ENCODE measurements at places on chromosomes 13 and 19. TPM values are rescaled to one million over a fixed set of nuclear protein-coding genes. Genes with fewer than 3 reads are reported as not detected.

DNA sequence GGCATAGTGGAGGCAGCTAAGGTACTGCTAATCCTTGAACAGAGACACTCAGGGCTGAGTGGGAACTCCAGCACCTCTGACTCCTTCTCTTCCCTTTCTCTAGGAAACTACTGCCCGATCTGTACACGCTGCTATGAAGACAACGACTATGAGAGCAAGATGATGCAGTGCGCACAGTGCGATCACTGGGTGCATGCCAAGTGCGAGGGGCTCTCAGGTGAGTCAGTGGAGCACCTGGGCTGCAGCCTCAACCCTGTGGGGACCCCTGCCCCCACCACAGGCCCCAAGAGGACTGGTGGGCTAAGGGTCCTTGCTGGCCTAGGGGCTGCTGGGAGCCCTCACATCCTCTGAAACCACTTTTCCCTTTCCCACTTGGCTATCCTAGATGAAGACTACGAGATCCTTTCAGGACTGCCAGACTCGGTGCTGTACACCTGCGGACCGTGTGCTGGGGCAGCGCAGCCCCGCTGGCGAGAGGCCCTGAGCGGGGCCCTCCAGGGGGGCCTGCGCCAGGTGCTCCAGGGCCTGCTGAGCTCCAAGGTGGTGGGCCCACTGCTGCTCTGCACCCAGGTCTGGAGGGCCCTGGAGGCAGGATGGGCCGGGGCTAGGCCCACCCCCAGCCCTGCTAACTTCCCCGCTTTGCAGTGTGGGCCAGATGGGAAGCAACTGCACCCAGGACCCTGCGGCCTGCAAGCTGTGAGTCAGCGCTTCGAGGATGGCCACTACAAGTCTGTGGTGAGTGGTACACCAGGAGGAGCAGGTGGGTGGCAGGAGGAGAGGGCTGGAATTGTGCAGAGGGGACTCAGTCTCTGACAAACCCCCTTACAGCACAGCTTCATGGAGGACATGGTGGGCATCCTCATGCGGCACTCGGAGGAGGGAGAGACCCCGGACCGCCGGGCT is 9.5 kb downstream of the KMT2B start:
- no peak overlapping the region for H3K4me3 ChIP-seq
- no peaks in the 10 kb centered on the region for H3K4me1 ChIP-seq
- H3K36me3 ChIP-seq = peaks cover 49% of the 10 kb centered on the region
- no peak overlapping the region for H3K27ac ChIP-seq
- H3K27me3 ChIP-seq = no peaks in the 10 kb centered on the region

The REXO1 gene
- 16.9 TPM for total RNA-seq

The LRRC4B gene
- total RNA-seq = 0.49 TPM

DNA sequence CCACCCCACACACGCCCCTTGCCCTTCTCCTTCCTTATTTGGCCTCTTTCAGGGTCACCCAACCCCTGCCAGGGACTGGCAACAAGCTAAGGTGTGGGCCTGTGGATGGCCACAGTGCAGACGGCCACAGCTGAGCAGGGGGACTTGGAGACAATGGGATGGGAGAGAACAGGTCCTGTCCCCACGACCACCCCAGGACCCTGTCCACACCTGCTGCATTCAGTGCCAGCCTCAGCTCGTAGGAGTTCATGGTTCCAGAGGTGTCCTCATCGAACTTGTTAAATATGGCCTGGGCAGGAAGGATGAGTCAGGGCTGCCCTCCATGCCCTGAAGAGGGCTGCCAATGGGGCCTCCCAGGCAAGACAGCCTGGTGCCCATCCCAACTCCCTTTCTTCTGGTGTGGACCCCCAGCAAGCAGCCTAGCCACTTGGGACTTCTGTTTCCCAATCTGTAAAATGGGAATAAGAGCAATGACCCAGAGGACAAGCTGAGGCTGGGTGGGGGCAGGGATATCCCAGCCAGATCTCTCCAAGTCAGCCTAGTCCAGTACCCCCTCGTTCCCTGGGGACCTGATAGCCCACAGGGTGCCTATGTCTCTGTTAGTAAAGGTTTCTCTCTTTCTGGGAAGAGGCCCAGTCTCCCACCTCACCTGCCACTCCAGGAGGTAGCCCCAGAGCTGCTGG is 10.6 kb downstream of the CAPN12 start:
- no peak overlapping the region for H3K4me3 ChIP-seq
- H3K27ac ChIP-seq = peak overlapping the region; percentile 59
- peak; percentile 18 for DNase-seq
- no peaks in the 10 kb centered on the region for H3K27me3 ChIP-seq
- H3K4me1 ChIP-seq = peaks cover 43% of the 10 kb centered on the region

DNA sequence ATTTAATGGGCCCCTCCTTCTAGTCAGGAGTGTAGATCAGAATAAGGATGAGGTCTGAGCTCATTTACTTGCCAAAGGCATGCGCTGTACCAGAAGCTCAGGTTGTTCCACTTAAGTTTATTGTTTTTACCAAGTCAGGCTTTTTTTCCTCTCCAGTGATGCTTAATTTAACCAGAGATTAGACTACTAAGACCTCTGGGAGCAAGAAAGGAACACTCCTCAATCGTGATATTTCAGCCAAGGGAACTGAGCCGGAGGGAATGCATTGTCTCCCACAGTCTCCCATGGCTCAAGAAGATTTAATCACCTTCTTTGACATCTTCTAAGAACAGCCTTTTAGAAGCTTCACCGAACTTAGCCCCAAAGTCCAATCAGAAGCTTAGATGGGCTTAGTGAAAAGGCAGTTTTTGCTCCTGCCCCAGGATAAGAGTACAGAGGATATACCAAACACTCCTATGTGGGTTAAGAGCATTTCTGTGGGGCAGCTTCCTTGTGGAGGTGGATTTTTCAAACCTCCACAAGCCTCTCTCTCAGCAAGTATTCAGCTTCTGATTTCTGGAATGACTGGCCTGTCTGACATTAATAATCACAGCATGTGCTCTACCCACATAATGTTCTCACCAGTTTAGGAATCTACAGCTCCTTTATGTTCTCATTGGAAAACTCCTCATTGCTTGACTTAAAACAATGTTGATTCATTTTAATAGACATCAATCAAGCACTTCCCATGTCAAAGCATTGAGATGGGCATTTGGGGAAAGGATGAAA is 322.7 kb downstream of the SUCLA2 start:
- H3K36me3 ChIP-seq = no peaks in the 10 kb centered on the region
- no peak for DNase-seq
- H3K27me3 ChIP-seq = no peaks in the 10 kb centered on the region

DNA sequence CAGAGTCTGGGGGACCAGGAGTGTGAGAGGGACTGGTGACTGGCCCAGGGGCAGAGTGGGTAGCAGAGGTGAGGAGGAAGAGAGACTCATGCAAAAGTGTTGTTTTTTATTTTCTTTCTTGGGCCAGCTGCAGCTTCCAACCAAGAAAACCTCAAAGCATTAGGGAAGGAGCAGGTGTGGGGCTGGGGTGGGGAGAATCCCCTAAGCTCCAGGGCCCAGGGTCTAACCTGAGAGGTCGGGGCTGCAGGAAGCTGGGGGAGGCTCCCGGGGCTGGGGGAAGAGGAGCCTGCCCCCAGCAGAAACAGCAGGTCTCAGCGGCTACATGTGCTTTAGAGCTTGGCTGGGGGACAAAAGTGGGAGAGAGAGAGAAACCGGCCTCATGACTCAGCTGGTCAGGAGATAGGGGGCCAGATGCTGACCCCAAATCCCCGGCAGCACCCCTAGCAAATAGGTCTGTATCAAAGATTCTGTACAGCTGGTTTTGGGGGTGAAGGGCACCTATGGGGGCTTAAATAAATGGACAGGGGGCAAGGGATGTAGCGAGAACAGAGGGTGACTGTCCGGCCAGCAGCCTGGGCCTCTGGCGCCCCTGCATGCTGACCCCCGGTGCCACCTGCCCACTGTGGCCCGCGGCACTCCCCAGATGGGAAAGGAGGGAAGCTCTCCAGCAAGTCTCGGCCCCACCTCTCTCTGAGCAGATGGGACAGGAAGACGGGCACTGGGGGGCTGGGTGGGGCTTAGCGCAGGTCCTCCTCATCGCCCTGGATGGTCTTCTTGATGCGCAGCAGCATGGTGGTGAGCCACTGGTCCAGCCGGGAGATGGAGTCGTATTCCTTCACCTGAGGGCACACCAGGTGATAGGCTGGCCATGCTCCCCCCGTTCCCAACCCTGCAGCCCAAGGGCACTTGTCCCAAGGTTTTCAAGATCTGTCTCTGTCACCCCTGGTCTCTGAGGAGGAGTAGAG is 3.8 kb upstream of the KPTN start:
- no peak overlapping the region for H3K27ac ChIP-seq
- peaks cover 3% of the 10 kb centered on the region for H3K4me1 ChIP-seq
- H3K36me3 ChIP-seq = peaks cover 47% of the 10 kb centered on the region
- no peaks in the 10 kb centered on the region for H3K27me3 ChIP-seq
- no peak overlapping the region for H3K4me3 ChIP-seq
- DNase-seq = no peak

- no peaks in the 10 kb centered on the region for H3K4me1 ChIP-seq
- H3K27me3 ChIP-seq = no peaks in the 10 kb centered on the region
- DNase-seq = no peak
- no peaks in the 10 kb centered on the region for H3K36me3 ChIP-seq
- no peak overlapping the region for H3K27ac ChIP-seq
- no peak overlapping the region for H3K4me3 ChIP-seq
Measured at GRCh38 chr13:114151031-114151430, 18.6 kb upstream of the RASA3 start.

DNA sequence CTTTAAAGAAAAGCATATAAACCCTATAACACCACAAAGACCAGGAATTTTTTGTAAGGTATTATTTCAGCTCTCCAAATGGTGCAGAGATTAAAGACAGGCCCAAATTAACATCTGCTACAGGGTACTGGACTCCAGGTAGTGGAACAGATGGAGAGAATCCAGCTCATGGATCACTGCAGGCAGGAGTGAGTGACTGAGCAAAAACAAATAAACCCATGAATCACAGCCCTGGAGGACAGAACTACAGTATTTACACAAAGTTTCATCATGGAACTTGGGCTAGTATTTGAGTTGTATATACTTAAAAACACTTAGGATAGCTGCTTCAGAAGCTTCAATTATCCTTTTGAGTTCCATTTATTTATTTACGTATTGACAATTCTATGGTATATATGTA is 132.8 kb upstream of the SPRY2 start:
- H3K27me3 ChIP-seq = no peaks in the 10 kb centered on the region
- H3K4me3 ChIP-seq = no peak overlapping the region
- H3K27ac ChIP-seq = no peak overlapping the region
- H3K36me3 ChIP-seq = no peaks in the 10 kb centered on the region

DNA sequence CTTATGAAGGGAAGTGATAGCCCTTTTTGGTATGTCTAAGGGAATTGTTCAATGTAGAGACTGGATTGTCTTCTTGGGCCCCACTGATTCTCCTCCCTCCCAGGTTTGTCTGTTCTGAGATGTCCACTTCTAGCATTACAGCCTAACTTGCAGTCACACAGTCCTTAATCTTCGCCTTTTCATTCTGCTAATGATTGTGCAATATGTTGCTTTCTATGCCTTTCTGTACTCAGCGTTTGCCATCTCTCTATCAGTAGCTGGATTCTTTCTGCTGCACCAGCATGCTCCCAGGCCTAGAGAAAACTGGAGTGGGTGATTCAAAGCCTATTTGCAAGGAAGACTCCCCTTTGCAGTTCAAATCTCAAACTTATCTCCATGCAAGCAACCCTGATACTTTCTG is 307.5 kb upstream of the DACH1 start:
- H3K4me1 ChIP-seq = no peaks in the 10 kb centered on the region
- DNase-seq = no peak
- no peak overlapping the region for H3K27ac ChIP-seq
- H3K36me3 ChIP-seq = no peaks in the 10 kb centered on the region
- no peak overlapping the region for H3K4me3 ChIP-seq

DNA sequence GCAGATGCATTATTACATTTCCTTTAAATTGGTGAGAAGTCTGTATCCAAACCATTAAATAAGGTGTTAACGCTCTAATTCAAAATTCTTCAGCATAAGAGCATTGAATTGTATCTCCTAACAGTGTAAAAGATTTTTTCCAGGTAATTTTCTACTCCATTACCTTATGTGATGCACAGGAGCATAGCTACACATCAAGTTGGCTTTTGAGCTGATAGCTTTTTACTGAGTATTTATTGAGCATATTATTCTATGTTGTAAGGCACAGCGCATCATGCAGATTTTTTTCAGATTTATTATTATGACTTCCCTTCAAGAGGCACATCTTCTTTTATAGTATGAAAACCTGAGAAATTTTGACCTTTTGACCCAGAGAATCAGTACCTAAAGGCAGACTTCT is 270.7 kb upstream of the MIR17HG start:
- H3K27me3 ChIP-seq = no peaks in the 10 kb centered on the region
- no peak overlapping the region for H3K4me3 ChIP-seq
- DNase-seq = no peak
- no peak overlapping the region for H3K27ac ChIP-seq

DNA sequence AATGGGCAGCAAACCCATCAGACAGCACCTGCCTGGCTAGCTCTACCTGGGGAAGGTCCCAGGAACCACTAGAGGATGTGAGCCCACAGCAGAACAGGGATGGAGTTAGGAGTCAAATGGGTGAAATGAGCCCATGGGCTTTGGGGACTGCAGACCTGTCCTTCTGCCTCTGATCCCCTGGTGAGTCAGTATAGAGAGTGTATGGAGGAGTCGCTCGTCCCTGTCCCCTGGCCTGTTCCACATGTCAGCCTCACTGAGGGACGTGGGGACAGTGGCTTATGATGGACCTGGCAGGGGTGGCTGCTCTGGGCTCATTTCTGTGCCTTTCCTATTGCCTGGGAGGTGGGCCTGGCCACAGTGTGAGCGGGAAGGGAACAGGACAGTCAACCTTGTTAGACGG is 4.0 kb downstream of the CEACAM1 start:
- no peak overlapping the region for H3K4me3 ChIP-seq
- H3K27me3 ChIP-seq = no peaks in the 10 kb centered on the region
- H3K4me1 ChIP-seq = peaks cover 6% of the 10 kb centered on the region
- H3K36me3 ChIP-seq = no peaks in the 10 kb centered on the region
- no peak for DNase-seq
- no peak overlapping the region for H3K27ac ChIP-seq

The RHPN2 gene
- total RNA-seq = 0.50 TPM

- no peaks in the 10 kb centered on the region for H3K36me3 ChIP-seq
- peaks cover 27% of the 10 kb centered on the region for H3K4me1 ChIP-seq
- DNase-seq = no peak
- H3K27me3 ChIP-seq = no peaks in the 10 kb centered on the region
- H3K4me3 ChIP-seq = no peak overlapping the region
Measured at GRCh38 chr13:79385694-79386093, 20.4 kb downstream of the RBM26 start.

DNA sequence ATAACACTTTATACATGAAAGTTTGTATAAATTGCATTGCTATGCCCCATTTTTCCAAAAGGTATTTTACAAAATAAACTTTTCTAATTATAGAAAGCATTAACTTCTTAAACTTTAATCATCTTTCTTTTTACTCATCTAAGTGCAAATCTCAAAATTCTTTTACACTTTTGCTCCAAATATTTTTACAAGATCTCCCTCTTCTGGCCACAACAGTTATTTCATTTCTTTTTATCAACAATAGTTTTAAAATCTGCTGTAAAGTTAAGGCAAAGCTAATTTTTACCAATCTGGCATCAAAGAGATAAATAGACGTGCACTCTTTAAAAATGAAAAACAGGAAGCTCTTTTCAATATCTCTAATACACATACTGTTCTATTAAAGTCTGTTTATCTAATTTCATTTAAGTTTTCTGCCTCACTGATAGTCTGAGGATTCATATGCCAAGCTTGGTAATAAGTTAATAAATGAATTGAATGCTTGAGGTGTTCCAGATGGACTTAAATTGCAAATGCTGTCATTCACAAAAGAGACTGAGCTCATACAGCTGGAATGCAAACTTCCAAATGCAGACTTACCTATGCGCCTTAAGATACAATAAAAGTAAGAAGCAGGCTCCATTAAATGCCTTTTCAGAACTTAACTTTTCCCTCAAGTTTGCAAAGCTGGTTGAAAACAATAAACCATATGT is 583.0 kb upstream of the ATXN8OS start:
- no peak overlapping the region for H3K27ac ChIP-seq
- no peak overlapping the region for H3K4me3 ChIP-seq
- no peak for DNase-seq
- H3K36me3 ChIP-seq = no peaks in the 10 kb centered on the region
- no peaks in the 10 kb centered on the region for H3K27me3 ChIP-seq
- no peaks in the 10 kb centered on the region for H3K4me1 ChIP-seq
